ENCODE measurements at places on chromosomes 11 and 22.

- no peak for DNase-seq
These were observed 465.5 kb downstream of the GUCY1A2 start for GRCh38 chr11:106552694-106553203.

DNA sequence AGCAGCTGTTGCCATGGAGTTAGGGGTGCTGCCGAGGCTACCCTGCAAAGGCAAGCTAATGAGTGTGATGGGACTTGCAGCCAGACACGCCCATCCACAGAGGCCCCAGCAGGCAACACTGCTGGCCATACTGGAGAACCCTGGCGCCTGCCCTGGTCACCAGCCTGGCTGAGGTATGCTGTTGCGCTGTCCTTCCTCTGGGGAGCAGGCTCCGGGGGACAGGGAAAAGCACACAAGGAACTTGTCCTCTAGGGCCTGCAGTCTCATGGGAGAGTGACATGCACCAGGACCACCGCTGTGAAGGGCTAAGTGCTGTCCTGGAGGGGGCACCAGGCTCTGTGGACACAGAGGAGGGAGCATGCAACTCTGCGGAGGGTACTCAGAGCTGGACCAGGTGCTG is 35.8 kb downstream of the TOM1 start:
- no peak for DNase-seq

GRCh38 chr11:4983841-4984240 is 10.8 kb upstream of the OR51L1 start:
- no peak for DNase-seq

GRCh38 chr11:129225190-129225589 is 33.1 kb upstream of the ARHGAP32 start:
- DNase-seq: no peak

DNA sequence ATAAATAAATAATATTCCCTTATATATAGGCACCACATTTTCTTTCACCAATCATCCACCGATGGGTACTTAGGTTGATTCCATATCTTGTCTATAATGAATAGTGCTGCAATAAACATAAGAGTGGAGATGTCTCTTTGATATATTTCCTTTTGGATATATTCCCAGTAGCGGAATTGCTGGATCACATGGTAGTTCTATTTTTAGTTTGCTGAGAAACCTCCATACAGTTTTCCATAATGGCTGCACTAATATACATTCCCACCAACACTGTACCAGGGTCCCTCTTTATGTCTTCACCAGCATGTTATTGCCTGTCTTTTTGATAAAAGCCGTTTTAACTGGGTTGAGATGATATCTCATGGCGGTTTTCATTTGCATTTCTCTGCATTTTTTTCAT is 23.6 kb downstream of the PAMR1 start:
- no peak for DNase-seq

GRCh38 chr22:41305646-41306045 is 4.3 kb downstream of the ZC3H7B start:
- DNase-seq: no peak

GRCh38 chr22:37930270-37930951 is 23.0 kb downstream of the C22orf23 start:
- no peak for DNase-seq

DNA sequence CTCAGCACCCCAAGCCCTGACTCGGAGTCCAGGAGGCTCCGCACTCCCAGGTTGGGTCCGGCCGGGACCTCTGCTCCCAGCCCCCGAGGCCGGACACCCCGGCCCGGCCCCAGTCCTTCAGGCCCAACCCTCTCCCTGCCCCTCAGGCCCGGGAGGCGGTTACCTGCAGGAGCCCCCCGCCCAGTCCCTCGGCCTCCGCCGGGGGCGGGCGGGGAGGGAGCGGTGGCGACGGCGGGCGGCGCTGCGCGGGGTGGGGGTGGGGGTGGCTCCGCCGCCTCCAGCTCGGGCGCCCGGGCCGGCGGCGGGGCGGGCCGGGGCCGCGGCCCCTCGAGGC is 310 bp downstream of the TCF20 start:
- no peak for DNase-seq

GRCh38 chr11:1487091-1487850 is 692 bp upstream of the MOB2 start:
- no peak for DNase-seq

DNA sequence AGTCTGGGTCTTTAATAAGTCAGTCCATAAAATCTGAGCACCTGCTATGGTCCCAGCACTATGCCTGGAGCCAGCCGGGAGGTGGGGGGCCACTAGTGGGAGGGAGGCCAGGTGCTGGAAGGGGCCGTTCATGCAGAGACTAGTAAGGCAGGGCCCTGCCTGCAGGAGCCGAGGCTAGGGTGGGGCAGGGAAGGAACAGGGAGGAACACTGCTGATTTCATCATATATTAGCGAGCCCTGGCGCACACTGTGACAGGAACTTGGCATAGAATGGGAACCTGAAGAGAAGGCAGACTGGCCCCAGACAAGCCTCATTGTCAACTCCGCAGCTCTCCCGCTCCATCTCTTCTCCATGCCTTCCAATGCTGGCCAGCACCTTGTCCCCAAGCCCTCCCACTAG is 7.1 kb downstream of the VSIG10L2 start:
- DNase-seq: no peak

- DNase-seq: no peak
These were observed 48.4 kb downstream of the ISX start for GRCh38 chr22:35114131-35114980.

DNA sequence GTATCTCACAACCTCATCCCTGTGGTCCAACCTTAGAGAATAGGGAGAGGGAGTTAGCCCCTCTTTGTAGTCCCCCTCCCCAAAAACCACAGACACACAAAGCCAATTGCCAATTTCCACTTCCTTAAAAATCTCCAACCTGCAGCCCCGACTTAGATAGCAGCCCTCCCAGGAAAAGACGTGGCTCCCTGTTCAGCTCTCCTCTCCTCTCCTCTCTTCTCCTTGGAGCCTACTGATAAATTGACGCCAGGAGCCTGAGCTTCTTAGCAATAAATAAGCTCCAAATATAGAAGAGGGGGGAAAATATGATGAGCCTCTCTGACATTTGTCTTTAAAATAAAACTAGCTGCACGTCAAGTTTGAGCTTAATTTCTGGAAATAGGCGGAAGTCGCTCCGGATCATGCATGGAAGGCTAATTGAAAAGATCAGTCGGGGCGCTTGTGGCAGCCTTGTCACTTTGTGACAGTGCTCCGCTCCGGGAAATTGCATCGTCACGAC is 7.3 kb downstream of the PAX6 start:
- DNase-seq: no peak

DNA sequence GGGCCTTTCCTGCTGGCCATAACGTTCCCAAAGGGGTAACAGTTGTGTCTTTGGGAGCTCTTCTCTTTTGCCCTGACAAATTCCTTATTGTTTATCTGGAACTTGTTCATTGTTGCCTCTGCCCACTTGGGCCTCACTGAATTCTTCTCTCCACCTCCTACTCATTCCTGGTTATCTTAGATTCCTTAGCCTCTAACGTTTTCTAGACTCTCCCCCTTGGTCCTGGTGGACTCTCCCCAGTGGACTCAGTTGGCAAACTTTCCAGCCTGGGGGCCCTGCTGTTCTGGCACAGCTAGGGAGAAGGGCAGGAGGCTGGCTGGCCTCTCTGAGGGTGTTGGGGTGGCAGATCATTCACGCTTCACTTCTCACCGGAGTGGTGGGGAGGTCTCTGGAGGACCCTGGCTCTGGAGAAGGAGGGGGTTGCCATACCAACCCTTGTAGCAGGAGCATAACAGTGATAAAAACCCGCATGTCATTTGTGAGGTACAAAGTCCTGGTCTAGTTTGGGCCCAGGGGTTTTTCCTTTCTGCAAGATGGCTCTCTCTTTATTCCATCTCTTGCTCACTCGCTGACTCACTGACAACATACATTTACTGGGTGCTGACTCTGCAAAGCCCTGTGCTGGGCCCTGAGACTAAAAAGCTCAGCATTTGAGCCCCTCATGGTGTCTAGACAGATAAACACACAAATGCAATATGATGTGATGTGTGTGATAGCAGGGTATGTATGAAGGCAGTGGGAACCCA is 39.7 kb downstream of the YWHAH start:
- no peak for DNase-seq

DNA sequence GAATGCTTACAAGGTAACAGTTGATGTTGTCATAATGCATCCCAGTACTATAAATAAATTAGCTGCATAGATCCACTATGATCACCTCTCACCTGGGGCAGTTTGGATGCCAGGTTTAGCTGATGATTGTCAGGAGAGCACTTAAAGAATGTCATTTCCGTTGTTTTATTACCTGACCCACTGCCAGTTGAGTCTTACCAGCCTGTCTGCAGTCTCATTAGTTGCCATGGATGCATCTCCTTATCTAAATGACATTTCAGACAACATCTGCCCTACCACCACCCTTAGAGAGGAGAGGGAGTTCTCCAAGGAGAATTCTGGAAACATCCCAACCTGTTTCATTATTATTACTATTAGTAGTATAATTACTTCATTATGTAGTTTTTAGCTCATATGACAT is 339.1 kb upstream of the API5 start:
- no peak for DNase-seq

Measured in CD4-positive, alpha-beta T cell treated with Interleukin-15 for 4 hours (primary cell).